ENCODE measurements at places on chromosomes 12 and 14.
A peak's percentile ranks its signal among the peaks of the same experiment; 100 is the strongest.

DNA sequence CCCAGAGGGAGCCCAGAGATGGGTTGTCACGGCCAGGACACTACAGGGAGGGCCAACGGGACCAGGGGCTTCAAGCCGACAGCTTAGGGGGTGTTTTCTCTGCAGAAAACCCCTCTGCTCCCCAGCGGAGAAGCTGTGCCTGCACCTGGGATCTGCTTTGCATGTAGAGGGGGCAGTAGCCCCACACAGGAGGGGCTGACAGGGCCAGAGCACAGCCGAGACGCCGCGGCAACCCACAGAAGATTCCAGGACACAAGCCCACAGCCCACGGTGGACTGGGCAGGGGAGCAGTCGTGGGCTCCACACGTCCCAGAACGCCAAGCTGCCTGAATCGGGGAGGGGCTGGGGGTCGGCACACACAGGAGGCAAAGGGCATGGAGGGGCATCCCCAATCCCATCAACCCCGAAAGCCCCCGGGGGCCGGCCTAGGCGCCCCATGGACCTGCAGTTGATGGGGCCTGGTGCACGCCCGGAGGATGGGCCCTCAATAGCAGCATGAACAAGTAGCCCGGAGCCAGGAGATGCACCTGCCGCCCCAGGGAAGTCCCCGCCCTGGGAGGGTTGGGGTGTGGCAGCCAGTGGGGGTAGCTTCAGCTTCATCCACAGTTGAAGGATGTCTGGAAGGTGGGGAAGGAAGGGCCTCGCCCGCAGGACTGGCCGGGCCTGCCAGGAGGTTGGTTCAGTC lies 30.5 kb upstream of the TMEM179 start:
- DNase-seq: no peak

DNA sequence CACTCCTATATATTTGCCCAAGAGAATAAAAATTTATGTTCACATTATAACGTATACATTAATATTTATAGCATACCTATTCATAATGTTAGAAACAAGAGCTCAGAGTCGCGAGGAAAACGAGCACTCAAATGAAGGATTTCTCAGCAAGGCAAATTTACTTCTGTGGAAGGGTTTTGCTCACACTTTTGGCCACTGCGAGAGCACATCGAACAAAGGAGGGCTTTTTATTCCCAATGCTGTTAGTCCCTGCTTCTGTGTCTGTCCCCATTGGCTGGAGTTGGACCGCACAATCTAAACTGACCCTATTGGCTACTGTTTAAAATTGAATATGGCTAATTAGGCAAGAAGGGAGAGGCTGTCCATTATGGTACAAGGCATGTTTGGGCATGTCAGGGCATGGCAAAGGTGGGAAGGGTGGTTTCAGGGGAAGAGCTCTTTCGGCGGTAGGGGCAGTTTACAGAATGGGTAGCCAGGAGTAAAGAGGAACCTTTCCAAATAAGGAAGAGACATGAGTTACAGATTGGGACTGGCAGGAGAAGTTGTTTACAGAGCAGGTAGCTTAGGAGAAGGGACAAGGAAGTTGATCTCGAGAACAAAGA lies 702.9 kb downstream of the TRHDE start:
- no peak for DNase-seq

DNA sequence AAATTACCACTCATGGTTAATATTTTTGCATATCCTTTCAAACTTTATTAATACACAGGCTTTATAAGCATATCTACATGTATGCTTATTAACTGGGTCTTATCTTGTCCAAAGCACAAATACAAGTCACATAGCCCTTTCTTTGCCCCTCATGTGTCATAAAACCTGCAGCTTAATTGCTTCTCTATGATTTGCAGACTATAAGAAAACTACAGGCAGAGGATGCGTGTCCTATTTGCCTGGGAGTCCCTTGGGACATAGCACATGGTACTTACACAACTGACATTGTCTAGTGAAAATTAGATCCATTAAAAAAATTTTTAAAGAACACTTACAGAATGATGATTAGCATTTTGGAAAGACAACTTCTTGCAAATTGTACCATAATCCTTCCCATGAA lies 190.5 kb upstream of the PLEKHA5 start:
- no peak for DNase-seq

DNA sequence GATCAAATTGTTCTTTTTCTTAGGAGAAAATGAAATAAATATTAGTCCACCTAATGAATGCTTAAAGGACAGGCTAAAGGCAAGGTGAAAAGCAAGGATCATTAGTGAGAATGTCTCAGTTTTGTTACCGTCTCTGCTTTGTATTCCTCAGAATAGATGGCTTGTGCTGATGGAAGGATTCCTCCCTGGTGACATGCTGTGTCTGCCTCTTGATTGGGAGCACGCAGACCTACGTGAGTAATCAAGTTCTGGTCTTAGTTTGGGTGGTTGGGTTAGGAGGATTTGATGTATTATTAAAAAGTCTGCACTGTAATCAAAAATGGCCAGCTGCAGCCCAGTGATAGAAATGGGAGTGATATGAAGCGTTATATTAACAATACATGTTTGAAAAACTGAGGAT lies 78.8 kb upstream of the RTL1 start:
- DNase-seq: no peak

DNA sequence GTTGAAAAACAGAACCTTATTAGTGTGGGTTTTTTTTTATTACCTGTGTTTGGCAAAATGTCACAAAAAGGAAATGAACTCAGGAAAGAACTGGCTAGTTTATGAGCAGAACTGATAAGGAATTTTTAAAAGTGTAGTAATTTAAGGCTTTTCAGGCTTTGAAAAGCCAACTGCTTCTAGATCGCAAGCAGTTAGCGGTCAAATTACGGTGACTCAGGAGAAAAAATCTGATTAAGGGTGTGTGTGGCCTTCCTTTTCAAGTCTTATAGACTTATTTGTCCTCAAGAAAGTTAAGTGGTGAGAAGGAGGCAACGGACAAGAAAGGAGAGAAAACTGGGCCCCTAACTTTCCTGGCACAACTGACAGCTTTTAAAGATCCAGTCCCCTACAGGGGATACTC lies 33.4 kb downstream of the PDZRN4 start:
- DNase-seq: no peak

GRCh38 chr12:119169150-119169549 lies 9.6 kb upstream of the HSPB8 start:
- no peak for DNase-seq

- no peak for DNase-seq
These were observed 252.4 kb upstream of the SYT1 start for GRCh38 chr12:78612190-78612589.

DNA sequence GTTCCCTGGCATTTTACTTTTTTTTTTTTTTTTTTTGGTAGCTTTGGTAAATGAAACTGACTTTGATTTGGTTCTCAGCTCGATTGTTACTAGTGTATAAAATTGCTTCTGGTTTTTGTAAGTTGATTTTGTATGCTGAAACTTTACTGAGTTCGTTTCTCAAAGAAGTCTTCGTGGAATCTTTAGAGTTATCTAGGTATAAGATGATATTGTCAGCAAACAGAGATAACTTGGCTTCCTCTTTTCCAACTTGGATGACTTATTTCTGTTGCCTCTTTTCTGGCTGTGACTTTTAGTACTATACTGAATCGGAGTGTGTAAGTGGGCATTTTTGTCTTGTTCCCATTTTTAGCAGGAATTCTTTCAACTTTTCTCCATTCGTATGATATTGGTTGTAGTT lies 28.1 kb downstream of the USP15 start:
- no peak for DNase-seq

GRCh38 chr12:76080017-76080728 lies 4.3 kb downstream of the NAP1L1 start:
- no peak for DNase-seq

DNA sequence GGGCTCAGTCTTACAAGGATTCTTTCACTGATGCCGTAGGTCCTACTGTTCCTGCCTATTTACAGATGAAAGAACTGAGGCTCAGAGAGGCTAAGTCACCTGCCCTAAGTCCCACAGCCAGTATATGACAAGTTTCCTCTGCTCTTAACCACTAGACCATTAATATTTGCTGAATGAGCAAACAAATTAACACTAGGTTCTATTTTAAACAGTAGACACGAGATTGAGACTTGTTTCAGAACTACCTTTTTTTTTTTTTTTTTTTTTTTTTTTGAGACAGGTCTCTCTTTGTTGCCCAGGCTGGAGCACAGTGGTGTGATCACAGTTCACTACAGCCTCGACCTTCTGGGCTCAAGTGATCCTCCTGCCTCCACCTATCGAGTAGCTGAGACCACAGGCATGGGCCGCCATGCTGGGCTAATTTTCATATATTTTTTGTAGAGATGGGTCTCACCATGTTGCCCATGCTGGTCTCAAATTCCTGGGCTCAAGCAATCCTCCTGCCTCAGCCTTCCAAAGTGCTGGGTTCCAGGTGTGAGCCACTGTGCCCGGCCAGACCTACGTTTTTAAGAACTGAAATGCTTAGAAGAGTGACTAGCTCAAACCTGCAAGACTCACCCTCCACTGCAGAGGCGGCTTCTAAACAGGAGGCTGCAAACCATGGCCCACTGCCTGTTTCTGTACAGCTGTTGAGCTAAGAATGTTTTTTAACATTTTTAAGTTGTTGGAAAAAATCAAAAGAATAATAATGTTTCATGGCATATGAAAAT lies 12.9 kb downstream of the SYNE3 start:
- DNase-seq: no peak

DNA sequence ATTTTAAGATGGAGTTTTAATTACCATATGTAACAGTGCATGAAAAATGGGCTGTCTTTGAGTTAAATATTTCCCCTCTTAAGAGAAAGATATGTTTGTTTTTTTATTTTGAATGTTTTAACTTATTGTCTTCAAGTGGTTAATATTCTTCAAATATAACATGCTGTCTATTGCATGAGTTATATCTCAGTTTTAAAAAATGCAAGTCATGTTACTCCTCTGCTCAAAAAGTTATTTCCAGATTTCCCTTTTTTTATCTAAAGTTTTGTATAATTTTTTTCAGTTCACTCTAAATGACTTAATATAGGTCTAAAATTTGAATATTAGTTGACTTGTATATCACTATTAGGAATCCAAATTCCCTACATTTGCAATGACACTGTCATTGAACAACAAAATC lies 5.9 kb upstream of the KCNMB4 start:
- DNase-seq: no peak

- peak; percentile 26 for DNase-seq
These were observed 46.8 kb downstream of the TMEM117 start for GRCh38 chr12:43882578-43883178.

All from HFF-Myc (cell line).